H7 (cell line): ENCODE measurements at places on chromosomes 12 and 14.
A peak's percentile ranks its signal among the peaks of the same experiment; 100 is the strongest.

DNA sequence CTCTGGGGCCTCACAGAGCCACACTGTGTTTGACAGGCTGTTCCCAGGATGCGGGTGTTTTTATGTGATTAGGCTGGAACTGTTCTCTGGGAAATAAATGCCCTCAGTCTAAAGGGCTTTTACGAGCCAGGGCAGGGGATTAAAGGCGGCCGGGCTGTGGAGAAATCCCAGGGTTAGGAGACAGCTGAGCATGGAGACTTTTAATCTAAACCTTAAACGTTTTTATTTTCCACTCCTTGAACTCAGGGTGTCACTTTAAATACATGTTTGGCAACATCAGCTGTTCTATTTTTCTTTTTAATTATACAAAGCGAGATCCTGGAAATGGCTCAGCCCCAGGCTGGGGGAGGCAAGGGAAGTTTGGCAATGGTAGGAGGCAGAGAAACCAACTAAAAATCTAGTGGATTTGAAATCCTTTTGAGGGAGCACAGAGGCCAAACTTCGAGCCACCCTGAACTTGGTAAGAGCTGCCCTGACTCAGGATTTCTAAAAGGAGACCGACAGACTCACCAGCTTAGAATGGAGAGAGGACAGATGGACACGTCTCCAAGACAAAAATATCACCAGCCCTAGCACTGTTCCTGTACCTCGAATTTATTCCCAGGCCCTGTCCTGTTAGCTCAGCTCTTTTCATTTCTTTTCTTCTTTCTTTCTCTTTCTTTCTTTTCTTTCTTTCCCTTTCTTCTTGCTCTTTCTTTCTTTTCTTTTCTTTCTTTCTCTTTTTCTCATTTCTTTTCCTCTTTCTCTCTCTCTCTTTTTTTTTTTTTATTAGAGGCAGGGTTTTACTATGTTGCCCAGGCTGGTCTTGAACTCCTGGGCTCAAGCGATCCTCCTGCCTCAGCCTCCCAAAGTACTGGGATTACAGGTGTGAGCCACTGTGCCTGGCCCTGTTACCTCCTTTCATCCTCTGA lies 15.8 kb upstream of the ORAI1 start:
- DNase-seq: peak; percentile 31

GRCh38 chr12:88127099-88127498 lies 14.8 kb downstream of the CEP290 start:
- DNase-seq: no peak

GRCh38 chr12:112928978-112929377 lies 9.3 kb upstream of the OAS3 start:
- DNase-seq: peak; percentile 48

- no peak for DNase-seq
Observed at GRCh38 chr14:29566194-29566593, 361.5 kb downstream of the PRKD1 start.

DNA sequence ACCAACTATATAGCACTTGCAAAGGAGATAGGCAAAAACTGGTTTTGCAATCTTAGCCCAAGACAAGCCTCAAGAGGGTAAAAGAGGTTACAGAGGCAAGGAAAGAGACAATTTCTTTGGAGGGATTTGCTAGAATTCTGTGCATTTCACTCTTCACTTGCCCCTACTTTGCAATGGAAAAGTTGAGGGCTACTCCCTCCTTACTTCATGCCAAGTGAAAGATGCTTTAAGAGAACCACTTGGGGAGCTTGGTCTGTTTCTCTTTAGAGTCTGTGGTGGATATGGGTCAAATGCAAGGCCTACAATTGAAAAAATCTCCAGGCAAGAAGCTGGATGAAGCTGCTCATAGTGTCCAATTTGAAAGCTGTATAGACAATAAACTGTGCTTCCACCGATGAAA lies 167.7 kb upstream of the DIO2 start:
- DNase-seq: no peak

DNA sequence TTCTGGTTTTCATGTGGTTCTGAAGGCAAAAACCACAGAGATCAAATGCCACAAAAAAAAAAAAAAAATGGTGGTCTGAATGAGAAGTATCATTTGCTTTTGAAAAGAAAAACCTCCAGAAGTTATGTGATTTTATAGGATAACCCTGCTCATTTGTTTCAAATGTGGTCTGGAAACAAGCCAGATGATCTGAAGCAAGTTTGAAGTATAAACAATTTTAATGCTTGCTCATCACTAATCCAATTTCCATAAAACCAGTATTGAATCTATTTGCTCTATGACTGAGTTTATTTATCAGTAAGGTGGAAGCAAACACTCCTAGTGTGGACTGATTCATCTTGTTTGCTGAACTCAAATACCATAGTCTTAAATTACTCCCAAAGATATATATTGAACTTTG lies 407.3 kb upstream of the FLRT2 start:
- no peak for DNase-seq

DNA sequence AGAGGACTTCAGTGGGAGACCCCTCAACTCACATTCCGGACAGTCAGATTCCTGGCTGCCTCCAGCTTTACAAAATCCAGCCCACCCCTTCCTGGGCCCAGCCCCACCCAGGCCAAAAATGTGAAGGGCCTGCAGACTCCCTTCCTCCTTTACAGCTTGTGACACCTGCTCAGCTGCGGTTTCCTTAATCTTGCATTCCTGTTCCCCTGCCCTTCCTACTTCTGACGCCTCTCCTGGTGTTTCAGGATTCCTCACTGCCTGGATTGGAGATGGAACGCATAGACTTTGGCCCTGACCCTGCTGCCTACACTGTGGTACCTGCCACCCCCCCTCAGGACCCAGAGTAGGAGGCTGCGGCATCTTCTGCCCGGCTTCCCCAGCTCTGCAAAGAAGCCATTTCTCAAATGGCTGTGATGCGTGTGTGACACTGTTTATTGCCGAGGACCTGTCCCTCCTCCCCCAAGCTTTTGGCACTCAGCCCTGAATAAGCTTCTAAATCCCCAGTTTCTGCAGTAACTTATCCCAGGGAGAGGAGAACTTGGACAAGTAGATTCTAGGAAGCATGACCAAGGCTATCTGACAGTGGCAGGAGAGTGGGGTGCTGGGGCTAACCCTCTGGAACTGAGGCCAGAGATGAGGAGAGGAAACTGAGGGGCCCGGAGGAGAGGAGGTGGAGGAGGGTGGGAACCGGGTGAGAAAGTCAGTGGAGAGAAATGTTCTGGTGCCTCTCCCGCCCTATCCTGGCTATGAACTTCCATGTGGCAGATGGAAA lies 24.9 kb upstream of the BCDIN3D start:
- DNase-seq: no peak

DNA sequence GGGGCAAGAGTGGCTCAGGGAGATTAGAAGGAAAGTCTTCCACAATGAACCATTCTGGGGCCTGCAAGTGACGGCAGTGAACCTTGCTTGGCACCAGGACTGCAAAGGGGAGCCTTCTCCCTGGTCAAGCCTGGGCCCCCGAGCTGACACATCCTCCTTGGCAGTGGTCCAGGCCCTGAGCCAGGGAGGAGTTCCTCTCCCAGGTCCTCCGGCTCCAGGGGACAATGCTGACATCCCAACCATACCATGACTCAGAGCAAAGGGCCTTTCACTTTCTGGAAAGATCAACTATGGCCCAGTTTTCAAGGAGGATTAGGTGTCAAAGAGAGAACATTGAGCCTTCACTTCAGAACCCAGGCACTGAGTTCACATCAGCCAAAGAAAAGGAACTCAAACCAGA lies 756.5 kb upstream of the TBX3 start:
- DNase-seq: no peak

DNA sequence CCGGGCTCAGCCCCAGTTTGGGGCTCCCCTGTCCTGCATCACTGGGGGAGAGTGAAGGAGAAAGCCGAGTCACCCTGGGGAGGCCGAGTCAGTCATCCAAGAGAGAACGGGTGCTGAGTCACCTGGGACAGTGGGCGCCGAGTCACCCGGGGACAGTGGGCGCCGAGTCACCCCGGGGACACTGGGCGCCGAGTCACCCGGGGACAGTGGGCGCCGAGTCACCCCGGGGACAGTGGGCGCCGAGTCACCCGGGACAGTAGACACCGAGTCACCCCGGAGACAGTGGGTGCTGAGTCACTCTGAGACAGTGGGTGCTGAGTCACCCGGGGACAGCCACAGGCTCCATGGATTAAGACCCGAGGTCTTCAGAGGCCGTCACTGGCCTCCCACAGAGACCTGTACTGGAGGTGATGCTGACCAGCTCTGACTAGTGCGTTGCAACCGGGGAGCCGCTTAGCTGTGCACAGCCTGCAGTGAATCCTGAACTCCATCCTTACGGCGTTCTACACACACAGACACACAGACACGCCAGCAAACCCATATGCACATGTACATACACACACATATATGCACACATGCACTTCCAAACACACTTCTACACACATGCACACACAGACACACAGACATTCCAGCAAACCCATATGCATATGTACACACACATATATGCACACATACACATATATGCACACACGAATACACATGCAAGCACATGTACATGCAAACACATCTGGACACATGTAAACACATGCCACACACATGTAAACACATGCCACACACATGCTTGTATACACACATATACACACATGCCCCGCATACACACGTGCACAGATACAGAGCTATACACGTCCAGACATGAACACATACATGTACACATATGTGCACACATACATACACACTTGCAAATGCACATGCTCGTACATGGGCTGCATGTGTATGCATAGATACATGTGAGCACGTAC lies 64.9 kb upstream of the GALNT9 start:
- DNase-seq: no peak

DNA sequence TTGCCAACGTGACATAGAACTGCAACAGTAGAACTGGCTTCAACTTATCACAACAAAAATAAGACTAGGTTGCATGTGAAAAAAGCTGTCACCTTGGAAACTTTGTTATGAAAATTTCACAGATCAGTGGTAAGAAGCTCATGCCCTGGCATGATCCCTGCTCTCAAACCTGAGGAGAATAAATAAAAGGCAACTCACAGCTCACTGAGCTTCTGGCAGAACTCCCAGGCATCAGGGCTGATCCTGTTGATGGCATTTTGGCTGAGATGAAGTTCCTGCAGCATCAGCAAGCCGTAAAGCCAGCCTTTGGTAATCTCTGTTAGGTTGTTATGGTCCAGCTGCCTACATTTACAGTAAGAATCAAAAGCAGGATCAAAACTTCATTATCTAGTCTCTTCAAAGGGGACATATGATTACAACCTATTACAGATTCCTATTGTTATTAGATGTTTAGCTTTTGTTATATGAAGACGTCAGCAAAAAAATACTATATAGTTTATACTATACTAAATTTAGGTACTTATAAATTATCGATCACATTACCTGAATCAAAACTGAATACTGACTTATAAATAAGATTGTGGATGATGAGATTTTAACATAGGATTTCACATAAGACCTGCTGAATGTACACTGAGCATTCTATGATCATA lies 32.0 kb downstream of the LRIG3 start:
- DNase-seq: no peak

- DNase-seq: no peak
Observed at GRCh38 chr14:79836577-79836976, 374.7 kb downstream of the DIO2 start.

GRCh38 chr14:24075485-24076301 lies 4.3 kb downstream of the CPNE6 start:
- DNase-seq: peak; percentile 52

DNA sequence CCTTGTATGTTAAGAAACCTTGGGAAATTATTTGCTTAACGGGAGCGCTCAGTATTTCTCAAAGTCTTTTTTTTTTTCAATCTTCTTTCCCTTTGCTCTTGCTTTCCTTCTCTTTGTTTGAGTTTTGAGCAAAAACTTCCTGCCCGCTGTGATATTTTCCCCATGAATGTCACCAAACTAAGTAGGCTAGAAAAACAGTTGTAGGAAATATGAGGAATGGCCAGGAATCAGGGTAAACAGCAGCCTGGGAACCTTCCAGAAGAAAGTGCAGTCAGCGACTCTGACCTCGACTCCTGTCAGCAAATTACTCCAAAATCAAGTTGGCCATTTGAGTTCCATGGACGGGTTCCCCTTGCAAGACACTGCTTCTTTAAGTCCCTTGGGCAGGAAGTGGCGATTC lies 11.6 kb upstream of the RFLNA start:
- no peak for DNase-seq

DNA sequence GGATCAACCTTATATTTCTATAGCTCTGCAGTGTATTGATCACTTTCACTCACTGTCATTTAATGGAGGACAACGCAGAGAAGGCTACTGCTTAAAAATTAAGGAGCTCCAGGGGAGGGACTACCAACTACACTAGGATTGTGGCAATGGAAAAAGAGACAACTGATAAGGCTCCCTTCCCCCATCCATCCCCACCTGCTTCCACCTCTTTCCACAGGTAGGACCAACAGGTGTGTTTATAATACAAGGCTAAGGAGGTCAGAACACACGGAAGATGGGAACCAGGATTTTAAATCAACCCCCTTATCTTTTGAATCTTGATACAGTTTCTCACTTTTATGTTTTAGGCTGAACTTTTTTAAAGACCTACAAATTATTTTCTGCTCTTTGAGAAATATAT lies 90.8 kb downstream of the STAB2 start:
- DNase-seq: no peak

DNA sequence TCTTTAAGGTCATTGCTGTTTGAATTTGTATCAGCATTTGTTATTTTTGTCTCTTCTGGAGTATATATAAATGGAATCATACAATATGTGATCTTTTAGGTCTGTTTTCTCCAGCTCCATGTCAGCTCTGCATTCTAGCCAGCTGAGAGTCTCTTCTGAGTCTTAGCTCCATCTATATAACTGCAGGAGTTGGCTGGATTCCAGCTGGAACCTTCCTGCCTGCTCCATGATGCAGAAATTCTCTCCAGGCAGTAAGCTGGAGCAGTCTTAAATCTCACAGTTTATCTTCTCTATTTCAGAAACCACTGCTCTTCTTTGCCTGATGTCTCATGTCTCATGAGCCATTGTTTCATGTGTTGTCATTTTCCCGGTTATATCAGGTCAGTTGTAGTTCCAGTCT lies 827.6 kb downstream of the NRXN3 start:
- DNase-seq: no peak

GRCh38 chr12:41452838-41453407 lies 264.8 kb downstream of the PDZRN4 start:
- no peak for DNase-seq

- no peak for DNase-seq
Observed at GRCh38 chr14:73795466-73795865, 56.2 kb upstream of the PTGR2 start.

DNA sequence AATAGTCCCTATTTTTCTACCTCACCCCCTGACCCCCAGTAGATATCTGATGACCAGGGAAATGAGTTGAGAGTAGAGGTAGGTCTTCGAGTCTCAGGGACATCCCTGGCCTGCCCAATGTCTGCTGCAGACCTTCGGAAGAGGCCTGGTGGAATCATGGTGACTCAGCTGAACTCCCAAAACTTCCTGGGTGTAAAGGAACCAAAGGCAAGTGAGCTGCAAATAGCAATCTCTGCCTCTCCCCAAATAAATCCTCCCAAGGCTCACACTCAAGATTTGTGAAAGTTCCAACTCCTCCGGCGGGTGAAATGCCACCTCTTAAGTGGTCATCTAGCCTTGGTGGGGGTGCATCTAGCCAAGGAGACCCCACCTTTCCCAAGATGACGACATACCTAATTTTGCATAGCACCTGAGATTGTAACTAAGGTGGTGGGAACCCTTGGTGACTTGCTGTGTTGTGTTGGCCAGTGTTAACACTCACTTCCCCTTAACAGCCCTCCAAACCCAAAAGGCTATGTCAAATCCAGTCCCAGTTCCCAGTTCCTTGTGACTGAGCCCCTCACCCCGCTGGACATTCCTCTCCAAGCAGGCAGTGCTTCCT lies 6.3 kb downstream of the ZFP36L1 start:
- peak; percentile 59 for DNase-seq
